ENCODE measurements at places on chromosomes 2 and 18.

- no peak for DNase-seq
Observed at GRCh38 chr2:133417415-133417814, 150.8 kb downstream of the NCKAP5 start.

- DNase-seq = no peak
Observed at GRCh38 chr18:69963196-69963595, 15.5 kb upstream of the CD226 start.

DNA sequence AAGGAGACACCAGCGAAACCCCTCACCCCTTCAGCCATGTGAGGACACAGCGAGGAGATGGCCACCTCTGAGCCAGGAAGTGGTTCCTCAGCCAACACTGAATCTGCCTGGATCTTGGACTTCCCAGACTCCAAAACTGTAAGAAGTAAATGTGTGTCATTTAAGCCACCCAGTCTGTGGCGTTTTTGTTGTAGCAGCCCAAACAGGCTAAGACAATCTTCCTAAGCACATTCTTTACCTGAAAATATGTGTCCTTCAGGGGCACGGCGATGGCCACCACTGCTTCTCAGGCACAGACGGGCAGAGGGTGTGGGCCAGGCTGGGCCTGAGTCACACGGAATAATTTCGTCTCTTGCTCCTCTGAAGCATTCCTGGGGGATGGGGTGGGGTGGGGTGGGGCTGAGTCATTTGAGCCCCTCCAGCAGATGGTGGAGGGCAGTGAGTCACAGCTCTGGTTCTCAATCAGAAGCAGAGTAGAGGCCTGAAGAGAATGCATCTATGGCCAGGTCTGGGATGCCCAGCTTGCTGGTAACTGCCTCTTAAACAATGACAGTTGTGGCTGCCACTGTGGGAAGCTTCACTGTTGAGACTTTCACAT lies 142.4 kb downstream of the CAPN13 start:
- peak; percentile 50 for DNase-seq

- DNase-seq = no peak
Observed at GRCh38 chr2:62817995-62818713, 112.6 kb downstream of the EHBP1 start.

DNA sequence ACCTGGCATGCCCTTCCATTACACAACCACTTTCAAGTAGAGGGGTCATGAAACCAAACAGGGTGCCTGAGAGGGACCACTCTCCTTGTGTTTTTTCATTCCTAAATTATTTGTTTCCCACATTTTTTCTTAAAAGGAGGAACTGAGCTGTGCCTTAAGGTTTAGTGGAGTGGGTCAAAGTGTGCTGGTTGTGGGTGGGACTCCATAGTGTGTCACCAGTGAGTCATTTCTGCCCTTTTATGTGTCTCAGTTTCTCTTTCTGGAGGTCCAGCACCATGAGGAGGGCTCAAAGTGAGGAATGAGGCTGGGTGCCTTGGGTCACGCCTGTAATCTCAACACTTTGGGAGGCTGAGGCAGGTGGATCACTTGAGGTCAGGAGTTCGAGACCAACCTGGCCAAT lies 37.8 kb downstream of the COMMD1 start:
- no peak for DNase-seq

DNA sequence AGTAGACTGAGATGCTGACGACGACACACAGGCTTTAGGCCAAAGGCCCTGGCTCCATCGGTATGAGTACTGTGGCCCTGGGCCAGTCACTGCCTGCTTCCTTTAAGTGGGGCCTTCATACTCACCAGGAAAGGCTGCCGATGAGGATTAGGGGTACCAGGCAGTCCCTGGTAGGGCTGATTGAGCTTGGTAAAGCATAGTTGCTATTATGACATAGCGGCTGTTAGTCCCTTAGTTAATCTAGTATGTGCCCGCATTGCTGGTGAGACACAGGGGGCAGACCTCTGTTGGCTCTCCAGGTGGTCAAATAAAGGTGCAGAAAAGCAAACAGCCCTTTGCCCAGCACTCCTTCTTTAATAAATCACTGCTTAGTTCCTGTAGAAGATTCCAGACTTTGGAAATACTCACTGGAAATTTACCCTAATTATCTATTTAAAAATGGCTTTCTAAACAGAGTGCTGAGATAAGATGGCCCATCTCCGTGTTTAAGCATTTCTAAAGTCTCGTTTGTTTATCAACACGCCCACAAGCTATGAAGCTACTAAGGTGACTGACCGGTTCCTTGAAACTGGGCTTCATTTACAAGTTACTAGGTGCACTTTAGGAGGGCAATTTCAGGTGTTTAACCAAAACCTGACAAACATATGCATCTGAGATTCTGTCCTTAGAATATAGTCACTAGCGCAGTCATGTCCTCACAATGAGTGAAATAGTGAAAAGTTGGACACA lies 8.7 kb upstream of the BIN1 start:
- no peak for DNase-seq

GRCh38 chr2:31223026-31223425 lies 5.7 kb upstream of the CAPN14 start:
- DNase-seq = no peak

GRCh38 chr2:178238154-178238521 lies 43.8 kb downstream of the OSBPL6 start:
- DNase-seq = no peak

GRCh38 chr2:2183176-2183575 lies 147.9 kb downstream of the MYT1L start:
- DNase-seq = no peak

GRCh38 chr2:226267516-226268289 lies 531.9 kb downstream of the IRS1 start:
- DNase-seq = no peak

DNA sequence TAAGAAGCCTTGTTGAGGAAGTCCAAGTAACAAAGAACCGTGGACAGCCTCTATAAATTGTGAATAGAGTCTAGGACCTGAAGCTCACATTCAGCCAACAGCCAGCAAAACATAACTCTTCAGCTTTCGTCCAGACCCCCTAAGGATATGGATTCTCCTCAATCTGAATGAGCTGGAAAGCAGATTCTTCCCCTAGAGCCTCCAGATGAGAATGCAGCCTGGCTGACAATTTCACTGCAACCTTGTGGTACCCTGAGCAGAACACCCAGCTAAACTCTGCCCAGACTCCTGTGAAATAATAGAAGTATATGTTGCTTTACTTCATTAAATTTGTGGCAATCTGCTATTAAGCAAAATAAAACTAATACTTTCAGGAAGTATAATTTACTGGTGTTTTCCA lies 483.5 kb upstream of the SLC8A1 start:
- no peak for DNase-seq

DNA sequence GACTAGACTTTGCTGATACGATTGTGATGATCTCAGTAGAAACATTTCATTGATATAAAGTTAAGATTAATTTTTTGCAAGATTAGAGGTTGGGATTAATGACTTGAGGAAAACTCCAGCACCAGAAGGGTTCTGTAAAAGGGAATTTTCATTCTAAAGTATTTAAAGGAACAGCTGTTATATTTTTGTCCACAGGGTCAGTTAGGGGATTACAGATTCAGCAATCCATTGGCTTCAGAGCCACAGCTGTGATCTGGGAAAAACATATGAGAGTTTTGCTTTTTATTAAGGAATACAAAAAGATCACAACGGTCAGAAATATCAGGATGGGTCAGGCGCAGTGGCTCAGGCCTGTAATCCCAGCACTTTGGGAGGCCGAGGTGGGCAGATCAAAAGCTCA lies 19.6 kb upstream of the REV1 start:
- DNase-seq = no peak

DNA sequence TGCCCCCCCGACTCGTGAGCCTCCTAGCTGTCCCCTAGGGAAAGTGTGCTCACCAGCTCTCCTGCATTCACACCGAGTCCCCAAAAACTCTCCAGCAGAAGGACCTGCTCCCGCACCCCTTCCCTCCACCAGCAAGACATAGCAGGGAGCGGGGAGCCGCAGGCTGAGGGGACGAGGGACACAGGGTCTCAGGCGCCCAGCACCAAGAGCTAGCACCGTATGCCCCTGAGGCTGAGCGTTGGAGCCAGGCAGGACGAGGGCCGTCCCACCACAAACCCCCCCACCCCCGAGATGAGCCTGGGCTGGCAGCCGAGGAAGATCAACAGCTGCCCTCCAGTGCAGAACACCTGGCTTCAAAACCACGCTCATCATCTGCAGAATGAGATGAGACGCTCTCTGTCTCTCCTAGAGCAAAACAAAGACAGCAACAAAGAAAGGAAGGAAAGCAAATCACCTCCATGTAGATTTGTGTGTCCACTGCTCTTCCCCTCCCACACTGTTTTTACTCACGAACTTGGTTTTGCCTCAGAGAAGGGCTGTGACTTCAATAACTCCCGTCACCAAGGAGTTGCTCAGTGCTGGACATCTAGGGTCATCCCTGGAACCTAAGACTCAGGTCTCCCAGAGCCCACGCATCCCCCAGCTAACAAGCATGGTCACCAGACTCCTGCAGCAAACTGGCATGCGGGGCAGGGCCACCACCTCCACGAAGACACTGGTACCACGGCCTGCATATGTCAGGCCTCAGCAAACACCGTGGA lies 39.7 kb upstream of the SALL3 start:
- DNase-seq = no peak

DNA sequence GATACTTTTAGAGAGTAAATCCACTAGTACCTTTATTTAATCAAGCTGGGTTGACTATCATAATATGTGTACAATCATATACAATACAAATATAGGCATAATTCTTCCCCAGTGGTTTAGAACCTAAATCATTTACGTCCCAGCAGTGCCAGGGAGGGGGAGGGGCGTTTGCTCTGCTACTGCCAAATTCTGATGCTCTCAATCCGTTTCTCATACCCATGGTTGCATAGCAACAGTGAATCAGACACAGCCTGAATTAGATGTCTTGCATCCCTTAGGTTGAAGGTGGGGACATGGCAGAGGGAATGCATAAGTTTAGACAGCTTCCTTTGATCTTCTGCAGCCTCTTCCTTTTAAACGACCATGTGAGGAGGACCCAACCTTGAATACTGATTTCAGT lies 135.4 kb downstream of the ABCA12 start:
- peak; percentile 20 for DNase-seq

GRCh38 chr18:22182884-22183697 lies 13.7 kb downstream of the GATA6 start:
- no peak for DNase-seq

DNA sequence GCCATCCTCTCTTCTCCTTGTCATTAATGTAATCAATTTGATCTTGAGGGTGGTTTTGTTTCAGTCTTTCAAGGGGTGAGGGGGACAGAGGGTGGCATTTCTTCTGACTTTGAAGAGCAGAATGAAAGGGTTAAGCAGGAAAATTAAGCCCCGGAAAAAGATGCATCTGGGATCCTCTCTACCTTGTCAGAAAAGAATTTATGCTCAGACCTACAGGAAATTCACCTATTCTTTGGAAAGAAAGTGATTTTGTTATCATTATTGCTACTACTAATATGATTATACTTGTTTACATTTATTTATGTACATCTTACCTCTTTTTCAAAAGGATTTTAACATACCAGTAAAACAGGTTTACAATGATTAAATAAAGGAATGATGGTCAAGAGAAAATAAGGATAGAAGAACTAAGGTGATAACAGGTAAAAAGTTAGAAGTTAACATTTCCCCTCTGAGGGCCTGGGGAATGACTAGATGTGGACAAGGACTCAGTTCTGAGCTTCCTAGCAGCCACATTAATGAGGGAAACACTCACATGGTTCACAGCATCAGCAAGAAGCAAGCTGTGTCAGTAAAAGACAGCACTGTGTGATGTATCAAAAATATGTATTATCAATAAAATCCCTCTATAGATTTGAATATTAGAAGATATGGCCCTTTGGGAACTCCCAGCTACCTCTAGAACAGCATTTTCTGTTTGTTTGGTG lies 151.4 kb downstream of the MYCN start:
- DNase-seq = no peak

DNA sequence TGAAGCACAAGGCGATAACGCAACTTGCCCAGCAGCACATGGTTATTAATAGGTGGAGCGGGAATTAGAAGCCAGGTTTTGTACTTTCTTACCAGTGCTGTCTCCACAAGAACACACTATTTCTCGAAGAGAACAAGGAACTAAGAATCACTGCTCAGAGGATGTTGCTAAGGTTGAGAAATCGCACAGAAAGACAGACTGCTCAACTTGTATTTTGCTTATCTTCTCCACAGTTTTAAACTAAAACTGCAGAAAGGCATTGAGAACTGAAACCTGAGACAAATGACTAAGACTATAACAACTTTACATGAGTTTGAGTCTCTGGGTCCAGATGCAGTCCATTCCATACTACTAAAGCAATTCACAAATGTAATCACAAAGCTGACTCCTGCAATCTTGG lies 6.2 kb downstream of the PRKD3 start:
- no peak for DNase-seq

- DNase-seq = no peak
Observed at GRCh38 chr2:35522450-35522849, 833.1 kb upstream of the CRIM1 start.

GRCh38 chr18:55324166-55324565 lies 263.8 kb downstream of the TCF4 start:
- no peak for DNase-seq

DNA sequence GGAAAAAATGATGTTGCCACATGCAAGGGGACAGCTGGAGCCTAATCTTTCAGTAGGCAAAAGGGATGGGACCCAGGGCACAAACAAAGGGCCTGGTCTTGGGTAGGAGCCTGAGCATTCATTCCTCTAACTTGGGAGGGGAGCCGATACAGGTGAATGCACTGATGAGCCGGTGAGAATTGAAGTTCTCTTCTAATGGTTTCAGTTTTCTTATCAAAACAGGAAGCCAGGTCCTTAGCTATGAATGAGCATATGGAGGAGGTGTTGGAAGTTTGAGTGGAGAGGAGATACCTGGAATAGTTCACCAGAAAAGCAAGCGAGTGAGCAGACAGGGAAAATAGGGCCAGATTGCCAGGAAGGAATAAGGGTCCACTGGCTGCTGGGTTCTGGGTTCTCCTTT lies 10.1 kb downstream of the DPP4 start:
- no peak for DNase-seq

DNA sequence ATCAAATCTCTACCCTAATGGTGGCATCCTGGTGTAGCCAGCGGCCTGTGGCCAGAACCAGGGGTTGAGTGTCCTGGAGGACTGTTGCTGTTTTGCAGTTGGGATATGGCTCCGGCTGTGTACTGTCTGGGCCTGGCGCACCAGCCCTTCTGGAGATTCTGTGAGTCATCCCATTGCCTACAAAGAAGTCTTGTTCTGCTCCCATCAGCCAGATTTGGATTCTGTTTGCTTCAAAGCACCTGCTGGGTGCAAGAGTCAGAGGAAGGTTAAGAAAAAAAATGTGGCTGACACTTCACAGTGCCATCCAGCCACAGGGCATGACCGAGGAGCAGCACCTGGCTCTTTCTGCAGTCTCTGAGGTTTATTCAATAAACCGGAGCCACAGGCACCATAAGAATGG lies 41.0 kb upstream of the ASAP2 start:
- no peak for DNase-seq
